Dermis microvascular lymphatic vessel endothelial cell (primary cell): ENCODE measurements at places on chromosomes 6 and 20. TPM values are rescaled to one million over a fixed set of nuclear protein-coding genes. Genes with fewer than 3 reads are reported as not detected.

GRCh38 chr6:43455531-43456428 is at the start of gene DLK2:
Gene DLK2, minus strand, starts transcription at chr6:43455548. Its CDS starts 723 bp downstream, at chr6:43454825.
- DNase-seq: peak; percentile 12

The HLA-A gene
- total RNA-seq: 519 and 1,118 TPM in 2 replicates

The GLP1R gene
- total RNA-seq: not detected in 2 replicates

The SOD2 gene
- 206 and 419 TPM in 2 replicates for total RNA-seq

The FAM83B gene
- total RNA-seq: not detected in 2 replicates

The TOX2 gene
- 0.77 and 1.0 TPM in 2 replicates for total RNA-seq

DNA sequence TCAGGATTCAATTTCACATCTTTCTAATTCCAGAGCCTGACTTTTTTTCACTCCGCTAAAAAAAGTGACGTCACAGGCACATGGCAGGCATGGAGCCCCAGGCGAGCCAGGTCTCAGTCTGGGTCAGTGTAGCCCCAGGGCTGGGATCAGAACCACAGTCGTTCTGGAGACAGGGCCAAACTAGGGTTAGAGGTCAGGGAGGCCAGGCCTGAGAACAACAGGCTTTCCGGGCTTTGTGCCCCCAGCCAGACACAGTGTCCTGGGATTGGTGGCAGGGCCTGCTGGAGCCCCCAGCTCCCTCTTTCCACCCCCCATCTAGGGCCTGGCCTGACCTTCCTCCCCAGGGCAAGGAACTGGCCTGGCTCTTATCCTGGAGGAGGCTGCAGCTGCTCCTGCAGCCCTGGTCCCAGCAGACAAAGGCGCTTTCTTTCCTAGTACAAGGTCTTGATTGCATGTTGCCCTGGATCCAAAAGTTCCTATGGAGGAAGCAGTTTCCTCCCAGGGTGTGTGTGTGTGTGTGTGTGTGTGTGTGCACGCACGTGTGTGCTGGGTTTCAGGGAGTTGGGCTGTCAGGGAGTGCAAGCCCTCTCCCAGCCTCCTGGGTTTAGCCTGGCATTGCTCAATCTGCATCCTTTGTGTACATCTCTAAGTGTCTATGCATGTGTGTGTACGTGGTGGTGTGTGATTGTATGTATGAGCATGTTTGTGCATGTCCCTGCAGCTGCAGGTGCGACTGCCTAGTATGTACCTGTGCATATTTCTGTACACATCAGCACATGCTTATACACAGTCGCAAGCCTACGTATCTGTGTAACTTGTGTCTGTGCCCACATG is 26.5 kb upstream of the EMILIN3 start:
- DNase-seq: no peak

DNA sequence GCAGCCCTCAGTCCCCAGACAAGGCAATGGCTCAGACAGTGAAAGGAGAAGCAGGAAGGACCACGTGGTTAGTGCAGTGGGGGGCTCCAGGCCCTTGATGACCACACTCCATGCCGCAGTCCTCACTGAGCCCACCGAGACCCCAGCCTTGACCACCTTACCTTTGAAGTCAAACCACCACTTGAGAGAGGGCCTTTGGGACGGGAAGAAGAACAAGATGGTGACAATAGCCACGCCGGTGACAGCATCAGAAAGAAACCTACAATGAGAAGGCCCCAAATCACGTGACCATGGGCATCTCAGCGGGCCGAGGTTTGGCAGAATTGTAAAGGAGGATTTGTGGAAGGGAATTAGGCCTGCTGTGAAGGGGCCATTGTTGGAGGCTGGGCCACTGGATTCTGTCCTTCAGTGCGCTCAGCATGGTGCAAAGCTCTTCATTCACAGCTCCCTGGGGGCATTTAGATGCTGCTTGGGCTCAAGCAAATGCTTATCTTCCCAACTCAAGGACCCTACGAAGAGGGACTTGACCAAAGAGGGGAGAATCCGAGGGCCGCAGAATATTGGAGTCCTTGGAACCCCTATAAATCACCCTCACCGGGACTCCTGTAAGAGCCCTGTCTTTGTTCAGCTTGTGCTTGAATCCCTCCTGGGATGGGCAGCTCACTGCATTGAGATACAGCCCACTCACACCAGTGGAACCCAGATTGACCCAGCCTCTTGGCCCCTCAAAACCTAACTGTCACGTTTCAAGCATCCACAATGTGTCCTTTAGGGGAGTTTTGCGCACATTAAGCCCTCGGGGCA is 33.2 kb upstream of the OCSTAMP start:
- DNase-seq: no peak

The NKX2-2 gene
- total RNA-seq: not detected in 2 replicates

The LRP11 gene
- total RNA-seq: 5.9 and 7.1 TPM in 2 replicates

- no peak for DNase-seq
These were observed 171.8 kb downstream of the TTLL2 start for GRCh38 chr6:167496707-167497106.

The TCF21 gene
- total RNA-seq: under 0.01 TPM in 1 of 2 replicates, not detected in the other

- no peak for DNase-seq
These were observed 109.0 kb downstream of the ZFP64 start for GRCh38 chr20:52082612-52083011.

GRCh38 chr6:136169394-136170148 is 80.5 kb downstream of the MTFR2 start:
- DNase-seq: no peak

The RIMS4 gene
- not detected in 2 replicates for total RNA-seq

- DNase-seq: no peak
These were observed 51.7 kb downstream of the SLC24A3 start for GRCh38 chr20:19264191-19264590.

DNA sequence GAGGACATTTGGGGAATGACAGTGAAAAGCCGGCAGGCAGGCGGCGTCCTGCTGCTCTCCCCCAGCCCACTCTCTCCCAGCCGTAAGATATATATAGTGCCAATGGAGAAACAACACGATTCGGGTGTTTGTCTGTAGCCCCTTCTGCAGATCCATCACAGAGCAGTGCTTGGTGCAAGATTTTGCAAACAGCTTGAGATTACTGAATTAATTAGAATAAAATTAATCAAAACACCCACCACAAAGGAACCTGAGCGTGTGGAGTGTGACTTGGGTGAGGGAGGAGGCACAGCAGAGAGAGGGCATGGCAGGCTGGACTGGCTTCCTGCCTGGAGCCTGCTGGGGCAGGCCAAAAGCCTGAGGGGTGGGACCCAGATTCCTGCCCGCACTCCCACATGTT is 28.8 kb upstream of the CCDC167 start:
- no peak for DNase-seq

The PRPF6 gene
- 40.6 and 49.0 TPM in 2 replicates for total RNA-seq

The POM121L2 gene
- total RNA-seq: not detected in 2 replicates

DNA sequence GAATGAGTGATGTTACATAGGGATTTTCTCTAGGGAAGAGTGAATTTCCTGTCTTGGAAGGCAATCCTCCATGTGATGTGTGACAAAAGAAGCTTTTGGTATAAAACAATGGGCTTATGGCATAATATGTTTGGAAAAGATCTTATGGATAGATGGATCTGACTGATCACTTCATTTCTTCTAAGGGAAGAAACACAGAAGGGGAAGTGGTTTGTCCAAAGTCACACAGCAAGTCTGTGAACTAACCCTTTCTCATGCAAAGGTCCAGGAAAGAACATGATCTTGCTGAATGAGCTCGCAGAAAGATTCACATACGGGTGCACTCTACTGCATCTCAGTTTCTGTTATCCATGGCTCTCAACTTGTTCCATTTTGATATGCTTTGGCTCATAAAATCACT is 575.9 kb upstream of the JAG1 start:
- DNase-seq: no peak

The LRRN4 gene
- total RNA-seq: not detected in 2 replicates

DNA sequence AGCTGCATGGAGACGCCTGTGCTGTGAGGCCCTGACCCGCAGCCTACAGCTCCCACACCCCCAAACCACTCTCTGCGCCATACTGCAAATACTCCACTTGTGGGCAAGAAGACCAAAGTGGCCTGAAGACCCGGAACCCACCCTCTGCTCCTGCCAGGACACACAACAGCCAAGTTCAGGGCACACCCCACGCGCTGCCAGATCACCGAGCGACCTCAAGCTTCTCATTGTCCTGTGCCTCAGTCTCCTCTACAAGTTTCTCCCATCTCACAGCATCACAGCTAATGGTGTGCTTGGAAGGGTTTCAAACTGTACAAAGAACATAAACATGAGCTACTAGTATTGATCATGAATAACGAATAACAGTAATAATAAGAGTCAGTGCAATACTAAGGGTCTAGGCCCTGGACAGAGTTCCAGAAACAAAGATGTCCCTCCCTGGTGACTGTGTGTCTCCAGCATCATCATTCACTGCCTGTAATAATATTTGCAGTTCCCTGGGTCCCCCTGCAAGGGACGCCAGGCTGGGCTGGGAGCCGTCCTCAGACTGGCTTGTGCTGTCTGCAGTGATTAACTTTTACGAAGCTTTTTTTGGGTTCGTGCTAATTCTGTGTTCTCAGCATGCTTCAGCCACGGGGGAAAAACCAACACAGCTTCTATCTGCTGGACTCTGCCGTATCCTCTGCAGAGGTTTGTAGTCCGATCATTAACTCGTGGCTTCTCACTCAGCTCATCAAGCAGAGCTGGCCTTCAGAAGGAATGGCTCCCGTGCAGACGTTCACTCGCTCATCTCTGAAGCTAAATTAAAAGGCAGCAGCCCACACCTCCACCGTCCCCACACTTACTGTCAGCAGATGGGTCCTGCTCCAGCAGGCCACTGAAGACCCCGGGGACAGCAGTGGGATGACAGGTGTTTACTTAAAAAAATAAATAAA is 81.6 kb upstream of the MPC1 start:
- DNase-seq: no peak

DNA sequence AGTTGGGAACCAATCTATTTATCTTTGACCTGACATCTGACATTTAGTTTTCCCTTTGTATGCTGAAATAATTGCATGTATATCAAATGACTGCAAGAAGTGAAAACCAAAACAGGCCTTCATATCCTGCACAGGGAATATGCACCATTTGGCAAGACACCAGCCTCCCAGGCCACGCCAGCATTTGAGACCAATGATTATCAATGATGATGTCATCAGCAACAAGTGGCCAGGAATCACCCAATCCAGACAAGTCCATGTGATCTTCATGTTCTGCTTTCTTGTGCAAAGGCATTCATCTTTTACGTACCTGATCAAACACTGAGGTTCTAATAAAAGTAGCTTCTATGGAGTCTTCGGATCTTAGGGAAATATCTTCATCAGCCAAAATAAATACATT is 107.4 kb upstream of the TENT5A start:
- DNase-seq: no peak

The PDYN gene
- not detected in 2 replicates for total RNA-seq

DNA sequence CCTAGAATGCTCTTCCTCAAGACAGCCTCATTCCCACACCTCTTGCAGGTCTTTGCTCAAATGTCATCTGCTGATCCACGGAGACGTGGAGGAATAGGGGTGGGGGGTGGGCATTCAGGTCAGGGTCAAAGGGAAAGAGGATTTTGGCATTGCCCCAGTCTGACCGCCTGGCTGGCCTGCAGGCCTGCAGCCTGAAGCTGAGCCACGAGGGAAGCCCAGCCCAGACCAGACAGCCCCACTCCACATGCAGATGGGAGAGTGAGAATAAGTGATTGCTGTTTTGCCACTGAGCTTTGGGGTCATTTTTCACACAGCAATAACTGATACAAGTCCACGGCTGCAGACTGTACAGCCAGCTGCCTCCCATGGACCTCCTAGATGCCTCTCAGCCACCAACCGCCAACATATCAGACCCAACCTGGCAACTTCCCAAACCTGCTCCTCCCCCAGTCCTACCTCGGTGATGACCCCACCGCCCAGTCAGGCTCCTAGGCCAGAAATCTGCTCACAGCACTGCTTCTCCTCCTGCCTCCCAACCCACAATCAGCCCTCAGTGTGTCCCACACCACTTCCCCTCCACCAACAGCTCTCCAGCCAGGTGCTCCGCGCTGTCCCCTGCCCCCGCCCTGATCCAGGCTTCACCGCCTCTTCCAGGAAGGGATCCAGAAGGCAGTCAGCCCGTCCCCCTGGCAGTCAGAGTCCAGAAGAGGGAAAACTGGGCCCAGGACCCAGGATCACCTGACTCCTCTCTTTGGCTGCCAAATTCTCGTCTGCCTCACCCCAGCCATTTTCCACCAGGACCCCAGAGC is 14.0 kb downstream of the KIAA1755 start:
- no peak for DNase-seq

DNA sequence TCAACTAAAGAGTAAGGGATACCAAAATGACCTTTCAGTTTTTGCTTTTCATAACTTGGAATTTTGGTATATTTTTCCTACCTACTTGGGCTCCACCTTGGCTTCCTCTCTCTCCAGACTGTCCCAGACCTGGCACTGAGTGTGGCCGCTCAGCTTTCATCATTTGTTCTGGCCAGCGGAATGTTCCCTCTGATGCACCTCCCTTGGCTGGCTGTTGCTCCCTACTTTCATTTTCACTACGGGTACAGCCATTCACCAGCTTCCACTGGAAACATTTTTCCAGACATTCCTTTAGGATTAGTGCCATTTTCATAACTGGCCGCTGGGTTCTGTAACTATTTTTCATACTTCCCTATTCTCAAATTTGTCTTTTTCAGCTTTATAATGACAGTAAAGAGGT is 487.4 kb downstream of the TENT5A start:
- no peak for DNase-seq

DNA sequence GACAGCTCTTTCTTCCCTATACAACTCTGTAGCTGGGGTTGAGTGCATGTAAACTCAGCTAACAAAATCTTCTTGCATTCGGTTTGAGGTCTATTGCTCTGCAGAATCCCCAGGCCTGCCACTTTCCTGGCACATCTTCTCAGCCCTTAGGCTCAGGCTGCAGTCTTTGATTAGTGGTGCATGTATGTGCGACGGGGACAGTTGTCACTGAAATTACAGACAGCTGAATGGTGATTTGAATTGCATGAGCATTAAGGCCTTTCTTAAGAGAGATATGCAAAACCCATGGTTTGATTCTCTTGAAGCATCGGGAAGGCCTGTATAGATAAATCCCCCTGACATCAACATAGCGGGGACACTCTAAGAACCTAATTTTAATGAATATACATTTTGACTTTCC is 222.8 kb downstream of the CDH26 start:
- no peak for DNase-seq

The TGM3 gene
- not detected in 2 replicates for total RNA-seq

DNA sequence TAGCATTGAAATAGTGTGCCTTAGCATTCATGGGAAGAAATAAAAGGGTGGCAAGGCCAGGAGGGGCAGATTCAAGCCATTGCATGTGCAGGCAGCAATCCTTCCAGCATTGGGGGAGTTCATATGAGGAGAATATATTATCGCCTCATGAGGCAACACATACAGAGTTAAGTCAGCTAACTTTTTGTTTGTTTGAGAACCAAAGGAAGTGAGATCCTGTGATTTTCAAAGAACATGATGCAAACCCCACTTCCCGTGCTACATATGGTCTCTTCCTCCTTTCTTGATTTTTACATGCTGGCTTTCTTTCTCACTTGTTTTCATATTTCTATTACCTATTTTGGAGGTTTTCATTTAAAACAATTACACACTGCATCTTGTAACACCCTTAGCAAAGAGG is 579.7 kb upstream of the ARID1B start:
- no peak for DNase-seq

The PLN gene
- total RNA-seq: not detected in 2 replicates

The BRPF3 gene
- total RNA-seq: 5.1 and 8.7 TPM in 2 replicates

The SLC13A3 gene
- under 0.01 and 0.13 TPM in 2 replicates for total RNA-seq

GRCh38 chr6:30951907-30952469 is 11.2 kb downstream of the MUCL3 start:
- DNase-seq: no peak

The TMC2 gene
- not detected in 2 replicates for total RNA-seq
